ENCODE measurements at places on chromosomes 1 and 21. TPM values are rescaled to one million over a fixed set of nuclear protein-coding genes. Genes with fewer than 3 reads are reported as not detected.

GRCh38 chr1:196148367-196148970 lies 459.8 kb downstream of the KCNT2 start:
- H3K27me3 ChIP-seq: no peaks in the 10 kb centered on the region
- no peak overlapping the region for H3K4me3 ChIP-seq
- H3K27ac ChIP-seq: no peak overlapping the region
- DNase-seq: peak; percentile 56
- no peaks in the 10 kb centered on the region for H3K36me3 ChIP-seq

GRCh38 chr1:114853584-114853983 lies 1.1 kb upstream of the SYCP1 start:
- no peak overlapping the region for H3K4me3 ChIP-seq
- H3K36me3 ChIP-seq: no peaks in the 10 kb centered on the region
- H3K4me1 ChIP-seq: no peaks in the 10 kb centered on the region
- H3K27me3 ChIP-seq: peaks cover 34% of the 10 kb centered on the region
- no peak overlapping the region for H3K27ac ChIP-seq

GRCh38 chr1:239566074-239566473 lies 179.7 kb downstream of the CHRM3 start:
- no peaks in the 10 kb centered on the region for H3K27me3 ChIP-seq
- no peaks in the 10 kb centered on the region for H3K4me1 ChIP-seq
- no peak overlapping the region for H3K4me3 ChIP-seq
- H3K27ac ChIP-seq: no peak overlapping the region
- H3K36me3 ChIP-seq: no peaks in the 10 kb centered on the region
- DNase-seq: no peak

DNA sequence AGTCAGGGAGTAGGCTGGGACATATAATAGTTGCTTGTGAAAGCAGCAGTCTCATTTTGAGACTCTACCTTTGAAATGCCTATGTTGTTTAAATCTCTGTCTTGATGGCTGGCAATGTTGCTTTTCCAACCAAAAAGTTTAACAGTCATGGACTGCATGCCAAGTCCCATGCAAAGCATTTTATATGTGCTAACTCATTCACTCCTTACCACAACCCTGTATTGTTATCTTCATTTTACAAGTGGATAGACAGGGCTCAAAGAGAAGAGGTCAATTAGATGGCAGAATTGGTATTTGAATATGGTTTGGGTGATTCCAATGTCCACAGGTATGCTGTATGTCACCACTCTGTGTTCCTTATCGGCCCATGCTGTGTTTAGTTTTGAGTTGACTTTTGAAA lies 331.4 kb upstream of the USP24 start:
- no peak overlapping the region for H3K27ac ChIP-seq
- no peaks in the 10 kb centered on the region for H3K36me3 ChIP-seq
- no peak overlapping the region for H3K4me3 ChIP-seq
- DNase-seq: no peak
- H3K27me3 ChIP-seq: no peaks in the 10 kb centered on the region

DNA sequence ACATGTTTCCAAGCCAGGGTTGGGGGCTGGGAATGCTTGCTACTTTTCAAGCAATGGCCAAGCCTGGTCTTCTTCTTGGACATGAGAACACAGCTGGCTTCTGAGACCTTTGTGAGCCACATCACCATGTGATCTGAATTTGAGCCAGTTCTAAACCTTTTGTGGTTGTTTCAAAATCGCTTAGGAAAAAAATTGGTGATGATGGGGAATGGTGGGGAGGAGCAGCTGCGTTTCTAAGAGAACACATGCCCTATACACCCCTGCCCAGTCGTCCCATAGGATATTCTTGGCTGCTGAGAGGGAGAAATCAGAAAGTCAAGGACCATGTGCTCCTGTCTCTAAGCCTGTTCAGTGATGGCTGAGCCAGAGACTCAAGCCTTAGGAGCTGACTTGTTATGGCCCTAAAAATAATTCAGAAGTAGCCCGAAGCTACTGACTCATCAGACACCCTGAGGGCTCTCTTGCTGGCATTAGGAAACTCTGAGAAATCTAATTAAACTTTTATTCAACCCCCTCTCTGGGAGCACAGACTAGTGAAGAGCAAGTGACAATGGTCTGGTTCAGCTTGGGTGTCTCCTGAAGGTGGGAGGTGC lies 30.5 kb downstream of the CCDC185 start:
- no peak overlapping the region for H3K4me3 ChIP-seq
- peaks cover 2% of the 10 kb centered on the region for H3K4me1 ChIP-seq
- no peaks in the 10 kb centered on the region for H3K36me3 ChIP-seq

- H3K4me1 ChIP-seq: no peaks in the 10 kb centered on the region
- H3K36me3 ChIP-seq: no peaks in the 10 kb centered on the region
- H3K27ac ChIP-seq: no peak overlapping the region
- no peaks in the 10 kb centered on the region for H3K27me3 ChIP-seq
- no peak for DNase-seq
These were observed 23.8 kb downstream of the OTUD7B start for GRCh38 chr1:149986486-149987296.

The UBE2U gene
- not detected for total RNA-seq
